Vagina (tissue), 2 donors: ENCODE measurements at places on chromosomes 6 and 20.

DNA sequence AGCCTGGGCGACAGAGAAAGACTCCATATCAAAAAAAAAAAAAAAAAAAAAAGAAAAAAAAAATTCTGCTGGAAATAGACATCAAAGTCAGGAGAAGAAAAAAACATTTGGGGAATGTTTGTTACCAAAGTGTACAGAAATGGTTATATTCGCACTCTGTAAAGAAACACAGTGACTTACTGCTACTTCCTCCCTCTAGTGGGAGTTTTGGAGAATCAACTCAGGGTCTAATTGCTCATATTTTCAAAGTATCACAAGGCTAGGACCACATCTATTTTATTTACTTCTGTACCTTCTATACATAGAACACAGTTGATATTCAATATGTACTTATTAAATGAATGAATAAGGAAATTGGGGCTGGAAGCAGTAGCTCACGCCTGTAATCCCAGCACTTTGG is 24.4 kb downstream of the ARG1 start:
- DNase-seq = no peak

- no peak for DNase-seq
These were observed 32.6 kb upstream of the TAB2 start for GRCh38 chr6:149284904-149285303.

DNA sequence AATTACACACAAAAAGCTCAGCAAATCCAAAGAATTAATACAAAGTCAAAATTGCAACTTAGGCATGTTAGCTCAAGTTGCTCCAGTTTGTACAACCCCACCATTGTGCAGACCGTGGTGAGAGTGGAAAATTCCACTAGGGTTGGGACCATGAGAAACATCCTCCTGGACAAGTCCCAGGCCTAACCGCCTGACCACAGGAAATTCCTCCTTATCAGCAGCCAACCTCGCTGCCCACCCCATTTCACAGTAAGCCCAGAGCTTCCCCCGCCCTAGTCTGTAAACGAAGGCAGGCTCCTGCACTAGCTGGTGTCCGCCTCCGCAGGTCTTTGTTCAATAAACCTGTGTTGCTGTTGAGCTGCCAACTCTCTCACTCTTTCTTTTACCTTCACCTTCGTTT is 1023.3 kb downstream of the EYS start:
- DNase-seq = no peak

DNA sequence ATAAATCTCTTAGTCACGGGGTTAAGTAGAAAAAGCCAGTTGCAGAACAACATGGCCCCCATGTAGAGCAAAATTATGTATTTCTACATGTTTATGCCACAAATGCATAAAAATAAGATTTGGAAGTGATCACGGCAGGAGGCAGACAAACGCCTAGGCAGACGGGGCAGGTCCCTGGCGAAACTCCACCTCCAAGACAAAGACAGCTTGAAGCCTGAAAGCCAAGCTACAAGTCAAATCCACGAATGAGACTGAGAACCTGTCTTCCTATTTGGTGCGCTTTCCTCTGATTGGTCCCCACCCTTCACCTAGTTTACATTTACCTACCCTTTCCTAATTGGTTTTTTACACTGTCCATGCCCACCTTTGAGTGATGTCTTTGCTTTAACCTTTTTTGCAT is 28.7 kb upstream of the AHCY start:
- no peak for DNase-seq

DNA sequence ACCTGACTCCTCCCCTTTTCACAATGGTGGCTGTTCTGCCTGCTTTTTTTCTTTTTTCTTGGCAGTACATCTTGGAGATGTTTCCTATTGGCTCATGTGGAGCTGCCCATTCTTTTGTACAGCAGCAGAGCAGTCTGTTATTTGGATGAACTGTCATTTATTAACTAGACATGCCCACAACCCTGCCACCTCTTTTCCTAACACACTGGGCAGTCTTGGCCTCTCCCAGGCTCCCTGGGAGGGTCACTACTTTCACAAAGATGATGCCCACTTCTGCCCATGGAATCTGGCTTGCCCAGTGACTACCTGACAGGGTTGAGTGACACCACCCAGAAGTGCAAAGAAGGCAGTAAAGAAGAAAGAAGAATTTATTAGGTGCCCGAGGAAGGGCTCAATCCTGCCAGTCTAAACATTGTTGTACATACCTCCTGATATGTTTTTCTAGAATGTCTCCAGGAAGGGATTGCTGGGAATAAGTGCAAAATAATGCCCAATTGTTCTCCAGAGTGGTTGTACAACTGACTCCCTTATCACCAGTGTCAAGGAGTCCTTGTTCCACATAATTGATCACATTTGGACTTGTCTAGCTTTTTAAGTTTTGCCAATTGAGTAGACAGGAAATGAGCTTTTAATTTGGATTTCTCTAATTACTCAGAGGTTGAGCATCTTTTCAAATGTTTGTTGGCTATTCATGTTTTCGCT is 19.7 kb upstream of the SCRT2 start:
- no peak for DNase-seq

DNA sequence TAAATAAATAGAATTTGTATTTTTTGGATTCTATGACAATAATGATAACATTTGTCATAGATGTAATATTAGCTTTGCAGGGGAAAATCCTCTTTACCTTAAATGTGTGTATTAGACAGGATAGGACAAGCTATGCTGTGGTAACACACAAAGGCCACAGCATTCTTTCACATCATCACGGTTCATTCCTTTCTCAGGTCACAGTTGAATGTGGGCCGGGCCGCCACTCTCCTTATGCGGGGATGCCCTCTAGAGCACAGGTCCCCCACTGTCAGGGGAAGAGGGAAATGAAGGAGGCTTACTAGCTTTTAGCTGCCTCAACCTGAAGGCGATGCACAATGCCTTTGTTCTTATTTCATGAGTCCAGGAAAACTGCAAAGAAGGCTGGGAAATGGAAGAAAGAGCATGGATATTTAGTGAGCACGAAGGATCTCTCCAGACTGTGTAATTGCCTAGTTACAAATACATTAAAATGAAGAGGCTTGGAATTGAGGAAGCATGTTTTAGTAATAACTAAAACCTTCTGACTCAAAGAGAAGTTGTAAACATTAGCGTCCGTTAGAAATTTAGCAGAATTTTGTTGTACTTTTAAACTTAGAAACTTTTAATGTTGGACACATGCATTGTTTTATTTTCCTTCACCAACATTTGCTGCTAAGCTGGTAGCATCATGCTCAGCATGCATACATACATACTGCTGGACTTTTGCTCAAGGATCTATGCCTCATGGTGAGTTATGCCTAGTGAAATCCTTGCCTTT is 248.9 kb upstream of the FOXQ1 start:
- no peak for DNase-seq

- DNase-seq = no peak
These were observed 126.5 kb upstream of the ESR1 start for GRCh38 chr6:151680846-151681432.

DNA sequence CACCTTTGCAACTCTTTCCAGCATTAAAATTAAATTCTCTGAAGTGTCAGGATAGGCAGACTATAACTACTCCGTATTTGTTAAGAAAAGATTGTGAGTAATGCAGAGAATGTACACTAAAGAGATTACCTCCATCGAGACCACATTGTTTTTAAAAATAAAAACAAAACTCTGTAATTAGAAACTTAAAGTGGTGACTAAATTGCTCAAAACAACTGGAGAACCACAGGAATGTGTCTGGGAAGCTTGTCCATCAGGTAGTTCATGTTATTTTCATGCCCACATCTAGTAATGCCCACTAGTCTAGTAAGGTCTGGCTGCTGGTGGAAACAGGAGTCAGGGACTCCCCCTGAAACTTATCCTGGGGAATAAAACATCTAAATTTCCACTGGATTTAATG is 103.0 kb upstream of the FOXQ1 start:
- DNase-seq = no peak
